ENCODE measurements at places on chromosomes 12 and 14. TPM values are rescaled to one million over a fixed set of nuclear protein-coding genes. Genes with fewer than 3 reads are reported as not detected.

GRCh38 chr12:98274430-98275130 lies 240.8 kb upstream of the TMPO start:
- no peak for DNase-seq

Gene CDK17
- 50.1 TPM for total RNA-seq

Gene SLC25A47
- total RNA-seq, result not detected

GRCh38 chr14:89042021-89042420 lies 217.6 kb downstream of the TTC8 start:
- DNase-seq, result no peak

DNA sequence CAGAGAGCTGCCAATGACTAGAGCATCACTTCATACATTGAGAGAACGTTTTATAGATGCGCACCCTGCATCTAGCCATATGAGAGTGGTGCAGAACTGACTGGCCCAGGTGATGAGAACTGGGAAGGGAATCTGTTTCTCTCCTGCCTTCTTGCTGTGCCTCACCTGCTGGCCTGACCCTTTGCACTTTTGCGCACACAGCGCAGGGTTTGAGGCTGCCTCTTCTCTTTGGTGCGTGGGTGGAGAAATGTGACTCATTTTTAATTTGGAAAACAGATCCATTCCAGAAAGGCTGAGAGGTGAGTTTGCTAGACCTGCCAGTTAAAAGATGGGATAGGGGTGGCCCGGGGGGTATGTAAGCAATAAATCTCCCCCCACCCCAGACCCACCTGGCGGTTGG lies 453 bp upstream of the ESRRB start:
- peak; percentile 32 for DNase-seq

GRCh38 chr12:12399776-12400305 lies 43.0 kb downstream of the BORCS5 start:
- no peak for DNase-seq

DNA sequence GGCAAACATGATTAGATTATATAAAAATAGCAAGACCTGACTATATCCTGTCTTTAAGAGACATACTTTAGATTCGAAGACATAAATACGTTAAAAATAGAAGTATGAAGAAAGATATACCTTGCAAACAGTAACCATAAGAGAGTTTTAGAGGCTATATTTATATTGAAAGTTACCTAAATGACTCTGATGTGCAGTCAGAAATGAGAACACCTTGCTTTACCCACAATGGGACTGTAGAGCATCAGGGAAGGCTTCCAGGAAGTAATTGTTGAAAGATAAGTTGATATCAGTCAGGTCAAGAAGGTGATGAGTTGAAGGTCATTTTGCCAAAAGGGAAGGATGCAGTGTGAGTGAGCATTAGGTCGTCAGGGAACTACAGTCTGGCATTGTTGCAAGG lies 110.2 kb downstream of the NEDD1 start:
- DNase-seq, result no peak

DNA sequence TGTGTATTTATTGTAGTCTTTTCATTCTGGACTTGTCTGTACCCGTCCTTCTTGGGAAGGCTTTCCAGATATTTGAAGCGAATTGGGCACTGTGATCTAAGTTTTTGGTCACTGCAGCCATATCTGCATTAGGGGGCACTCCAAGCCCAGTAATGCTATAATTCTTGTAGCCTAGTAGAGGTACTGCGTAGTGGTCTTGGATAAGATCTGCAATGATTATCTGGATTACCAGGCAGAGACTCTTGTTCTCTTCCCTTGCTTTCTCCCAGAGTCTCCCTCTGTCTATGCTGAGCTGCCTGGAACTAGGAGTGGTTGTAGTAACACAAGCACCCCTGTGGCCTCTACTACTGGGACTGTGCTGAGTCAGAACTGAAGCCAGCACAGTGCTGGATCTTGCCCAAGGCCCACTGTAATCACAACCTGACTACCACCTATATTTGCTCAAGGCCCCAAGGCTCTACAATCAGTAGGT lies 30.0 kb downstream of the SLC38A2 start:
- DNase-seq, result no peak

Gene ABHD12B
- total RNA-seq, result not detected

GRCh38 chr12:6536894-6537579 lies 2.7 kb downstream of the GAPDH start:
- DNase-seq, result peak; percentile 84

- no peak for DNase-seq
Measured at GRCh38 chr12:119100933-119101332, 77.8 kb upstream of the HSPB8 start.

DNA sequence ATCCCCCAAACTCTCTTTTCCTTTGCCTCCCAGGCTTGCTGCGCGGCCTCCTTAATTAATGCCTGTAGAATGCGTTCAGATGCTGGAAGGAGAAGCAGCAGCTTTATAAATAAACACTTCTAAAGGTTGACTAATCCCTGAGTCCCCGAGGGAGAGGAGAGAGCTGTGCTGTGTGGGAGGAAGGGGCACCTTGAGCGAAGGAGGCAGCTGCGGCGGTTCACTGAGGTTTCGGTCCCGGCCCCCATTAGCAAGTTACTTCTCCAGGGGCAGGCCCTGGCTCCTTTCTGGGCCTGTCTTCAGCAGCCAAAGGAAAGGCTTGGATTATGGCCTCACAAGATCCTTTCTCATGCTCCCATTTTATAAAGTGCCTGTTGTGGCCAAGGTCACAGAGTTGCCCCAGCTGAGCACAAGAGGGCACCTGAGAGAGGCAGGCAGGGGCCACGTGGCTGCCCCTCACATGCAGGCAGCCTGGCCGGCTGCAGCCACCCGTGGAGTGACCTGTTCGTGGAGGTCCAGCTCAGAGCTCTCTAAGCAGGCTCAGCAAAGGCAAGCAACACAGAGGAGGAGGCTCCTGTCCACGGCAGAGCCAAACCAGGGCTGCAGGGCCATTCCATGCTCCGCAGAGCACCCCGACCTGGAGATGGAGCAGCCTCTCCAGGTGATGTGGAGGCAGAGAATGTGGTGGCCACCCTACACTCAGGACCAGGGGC lies 15.0 kb upstream of the CACNA2D4 start:
- peak; percentile 73 for DNase-seq

Gene NEDD1
- total RNA-seq, result 11.8 TPM

GRCh38 chr12:5524769-5525436 lies 93.0 kb downstream of the NTF3 start:
- no peak for DNase-seq

DNA sequence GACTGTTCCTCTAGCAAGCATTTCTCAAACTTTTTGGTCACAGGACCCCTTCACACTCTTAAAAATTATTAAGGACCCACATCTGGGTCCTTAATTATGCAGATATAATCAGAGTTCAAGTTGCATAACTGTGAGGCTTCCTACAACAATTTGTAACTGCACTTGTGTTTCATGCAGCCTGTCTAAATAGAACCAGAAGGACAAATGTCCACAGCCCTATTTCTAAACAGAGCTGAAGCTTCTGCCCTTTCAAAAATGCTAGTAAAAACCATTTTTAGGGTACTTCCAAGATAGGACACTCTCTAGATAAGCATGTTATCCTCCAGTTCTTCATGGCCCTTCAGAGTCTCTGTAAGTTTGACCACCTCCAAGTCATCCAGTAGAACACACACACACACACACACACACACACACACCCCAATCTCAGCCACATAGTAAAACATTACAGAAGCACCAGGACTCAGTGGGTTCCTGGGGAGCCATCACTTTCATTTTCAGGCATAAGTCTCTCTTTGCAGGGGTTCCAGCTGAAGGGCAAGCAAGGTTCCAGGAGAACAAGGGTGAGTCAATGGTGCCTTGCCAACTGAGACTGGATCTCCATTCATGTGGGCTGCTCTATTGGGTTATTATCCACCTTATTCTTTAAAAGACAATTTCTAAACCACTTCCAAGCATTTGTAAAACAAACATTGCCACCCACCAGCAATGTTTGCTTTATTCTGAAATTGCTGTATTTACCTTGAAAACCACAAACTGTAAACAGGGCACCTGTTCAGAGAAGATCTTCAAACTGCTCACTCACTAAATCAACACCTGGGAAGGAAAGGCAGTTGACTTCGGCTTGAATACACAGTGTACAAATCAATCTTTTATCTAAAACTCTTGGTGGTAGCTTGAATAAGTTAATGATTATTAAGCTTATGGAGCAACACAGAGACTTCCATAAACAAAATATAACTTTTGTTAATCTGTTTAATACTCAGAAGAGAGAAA lies 64.1 kb downstream of the ITPR2 start:
- DNase-seq, result no peak

Gene TPPP2
- not detected for total RNA-seq

DNA sequence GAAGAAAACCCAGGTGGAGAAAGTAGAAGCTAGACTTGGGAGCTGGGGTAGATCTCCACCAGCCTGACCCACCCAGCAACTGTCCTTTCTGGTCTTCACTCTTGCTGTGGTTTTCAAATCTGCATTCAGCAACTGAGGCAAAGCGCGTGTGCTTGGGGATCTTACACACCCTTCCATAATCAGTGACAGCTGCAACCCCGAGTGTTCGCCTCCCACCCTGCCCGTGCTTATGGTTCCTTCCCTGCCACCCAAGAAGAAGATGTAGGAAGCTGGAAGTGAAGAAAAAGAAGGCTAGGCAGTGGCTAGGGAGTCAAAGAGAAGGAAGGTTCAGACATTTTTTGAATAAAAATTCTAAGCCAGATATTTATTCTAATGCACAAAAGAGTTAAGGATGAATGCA lies 162.6 kb upstream of the CCND2 start:
- DNase-seq, result no peak

Gene LHX5
- total RNA-seq, result not detected

Gene KIF5A
- 0.14 TPM for total RNA-seq

DNA sequence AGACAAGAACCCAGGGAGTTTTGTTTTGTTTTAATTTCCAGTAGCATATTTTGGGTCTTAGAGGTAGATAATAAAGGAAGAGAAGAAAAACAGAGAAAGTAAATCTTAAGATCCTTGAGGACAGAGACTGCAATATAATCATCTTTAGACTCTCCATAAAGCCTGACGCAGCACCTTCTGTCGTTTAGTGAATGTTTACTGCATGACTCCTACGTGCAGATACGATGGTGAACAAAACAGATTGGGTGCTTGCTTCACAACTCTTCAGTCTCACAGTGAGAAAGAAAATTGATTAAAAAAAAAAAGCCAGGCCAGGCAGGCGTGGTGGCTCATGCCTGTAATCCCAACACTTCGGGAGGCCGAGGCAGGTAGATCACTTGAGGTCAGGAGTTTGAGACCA lies 86.9 kb downstream of the STON2 start:
- no peak for DNase-seq

Gene GAS2L3
- total RNA-seq, result 9.5 TPM

GRCh38 chr14:30914812-30915211 lies 40.5 kb downstream of the COCH start:
- DNase-seq, result no peak

- DNase-seq, result no peak
Measured at GRCh38 chr12:64706306-64706705, 52.9 kb downstream of the GNS start.

GRCh38 chr12:131007031-131007739 lies 53.5 kb downstream of the ADGRD1 start:
- peak; percentile 84 for DNase-seq

Gene KRT77
- not detected for total RNA-seq

DNA sequence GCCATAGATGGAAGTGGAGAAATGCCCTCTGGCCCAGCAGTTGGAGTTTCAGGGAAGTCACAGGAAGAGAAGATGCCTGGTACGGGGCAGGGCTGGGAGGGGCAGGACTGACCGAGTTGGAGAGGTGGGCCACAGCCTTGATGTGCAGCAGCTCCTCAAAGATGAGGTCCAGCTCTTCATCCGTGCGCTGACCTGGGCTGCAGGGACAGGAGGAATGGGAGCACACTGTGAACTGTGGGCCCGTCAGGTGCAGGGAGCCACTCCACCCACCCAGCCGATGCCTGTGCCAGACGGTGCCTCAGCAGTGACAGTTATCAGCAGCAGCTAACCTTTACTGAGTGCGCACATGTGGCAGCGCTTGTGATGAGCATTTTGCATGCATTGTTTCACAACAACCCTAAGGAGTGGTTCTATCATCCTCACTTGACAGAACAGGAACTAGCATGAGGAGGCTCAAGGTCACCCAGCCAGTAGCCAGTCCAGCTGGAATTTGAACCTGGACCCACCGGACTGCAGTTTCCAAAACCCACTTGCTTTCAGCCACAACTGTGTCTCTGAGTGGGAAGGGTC lies 8.4 kb downstream of the RAPGEF3 start:
- DNase-seq, result no peak

Gene ERP27
- total RNA-seq, result 1.0 TPM

- no peak for DNase-seq
Measured at GRCh38 chr14:67487937-67488893, at the start of gene TMEM229B. TMEM229B (minus strand) TSS chr14:67488721; CDS start chr14:67473923, 14,798 bp downstream.

Gene CACNA1C
- 71.8 TPM for total RNA-seq

DNA sequence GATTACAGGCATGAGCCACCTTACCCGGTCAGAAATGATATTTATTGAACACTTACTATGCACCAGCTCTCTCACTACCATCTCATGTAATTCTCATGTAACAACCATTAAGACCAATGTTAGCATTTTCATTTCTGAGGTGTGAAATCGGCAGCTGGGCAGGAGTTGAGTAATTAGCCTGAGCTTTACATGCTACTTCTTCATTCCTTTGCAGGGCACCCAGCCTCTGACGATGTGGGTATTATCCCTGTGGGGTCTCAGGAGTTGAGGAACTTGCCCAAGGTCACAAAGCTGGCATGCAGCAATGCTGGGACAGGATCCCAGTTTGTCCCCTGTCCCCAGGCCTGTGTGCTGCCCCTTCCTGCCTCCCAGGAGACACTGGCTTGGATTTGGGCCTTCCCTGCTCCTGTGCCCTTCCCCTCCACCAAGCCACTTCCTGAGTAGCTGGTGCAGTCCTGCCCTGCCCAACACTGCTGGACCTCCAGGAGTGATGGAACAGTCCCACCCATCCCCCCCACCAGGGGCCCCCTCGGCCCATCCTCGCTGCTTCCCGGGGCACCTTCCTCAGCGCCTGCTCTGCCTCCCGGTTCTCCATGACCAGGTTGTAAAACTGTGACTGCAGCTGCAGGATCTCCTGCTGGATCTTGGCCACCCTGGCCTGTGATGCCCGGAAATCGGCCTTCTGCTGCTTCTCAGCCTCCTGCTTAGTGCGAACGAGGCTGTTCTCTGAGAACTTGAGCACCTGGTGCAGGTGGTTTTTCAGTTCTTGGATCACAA lies 14.7 kb downstream of the RITA1 start:
- no peak for DNase-seq

- no peak for DNase-seq
Measured at GRCh38 chr12:62604373-62604772, 137.7 kb downstream of the MON2 start.

Gene DCN
- 1,461 TPM for total RNA-seq

GRCh38 chr14:75084513-75084912 lies 15.1 kb downstream of the ZC2HC1C start:
- no peak for DNase-seq

DNA sequence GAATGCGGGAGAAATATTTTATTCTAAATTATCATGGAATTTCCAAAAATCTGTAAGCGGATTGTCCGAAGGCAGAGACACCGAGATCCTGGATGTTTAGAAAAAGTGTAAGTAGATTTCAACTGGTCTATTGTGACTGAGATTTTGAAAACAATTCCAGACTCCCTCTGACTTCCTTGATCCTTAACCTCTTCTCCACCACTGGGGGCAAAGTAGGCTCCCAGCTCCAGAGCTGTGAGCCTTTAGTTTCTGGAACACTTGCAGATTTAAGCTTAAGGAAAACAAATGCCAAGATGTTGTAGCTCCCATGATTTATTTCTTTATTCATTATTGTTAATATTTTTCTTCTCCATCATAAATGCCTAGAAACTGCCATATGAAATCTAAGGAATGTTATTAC lies 1320.5 kb upstream of the SEL1L start:
- no peak for DNase-seq

- no peak for DNase-seq
Measured at GRCh38 chr12:103712216-103712615, 125.1 kb downstream of the STAB2 start.

Gene DLK1
- total RNA-seq, result not detected

All from posterior vena cava (tissue), 2 donors.